NCI-H2081 (cell line): ENCODE measurements at places on chromosomes 2 and 18.

DNA sequence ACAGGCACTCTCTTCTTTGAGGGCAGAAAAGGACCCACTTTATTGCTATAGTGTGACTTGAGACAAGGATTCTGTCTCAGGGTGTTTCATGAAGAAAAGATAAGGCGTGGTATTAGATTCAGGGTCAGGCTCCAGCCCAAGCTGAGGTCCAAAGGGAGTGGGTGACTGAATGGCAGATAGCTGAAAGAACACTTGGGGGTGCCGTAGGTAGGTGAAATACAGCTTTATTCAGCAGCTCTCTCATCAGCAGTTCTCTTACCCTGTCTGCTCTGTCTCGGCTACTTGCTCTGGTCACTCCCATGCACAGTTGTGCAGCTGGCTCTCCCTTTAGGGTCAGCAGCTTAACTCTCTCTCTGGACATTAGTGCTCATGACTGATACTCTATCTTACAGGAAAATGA, 379.9 kb downstream of the LPIN1 start:
- DNase-seq = no peak

DNA sequence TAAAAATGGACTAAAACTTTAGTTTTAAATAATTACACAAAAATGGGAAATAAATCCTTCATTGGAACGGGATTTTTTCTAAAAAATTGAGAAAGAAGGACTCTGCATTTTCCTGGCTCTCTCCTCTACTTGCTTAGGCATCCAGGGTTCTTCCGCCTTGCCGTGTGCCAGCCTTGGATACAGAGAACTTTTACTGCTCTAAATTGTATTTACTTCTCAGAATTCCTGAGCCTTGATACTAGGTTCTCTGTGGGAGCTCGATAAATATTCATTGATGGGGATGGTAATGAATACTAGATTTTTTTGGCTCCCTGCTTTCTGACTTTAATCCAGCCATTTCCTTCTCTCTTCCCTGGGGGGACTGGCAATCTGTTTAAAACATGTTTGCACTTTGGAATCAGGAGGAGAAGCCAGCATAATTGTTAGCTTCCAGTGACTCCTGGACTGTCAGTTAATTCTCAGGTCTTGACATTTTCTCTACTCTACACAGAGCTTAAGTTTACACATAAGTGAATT, 746.1 kb upstream of the LRRTM1 start:
- no peak for DNase-seq

GRCh38 chr2:59025157-59025757, 784.1 kb upstream of the FANCL start:
- DNase-seq = peak; percentile 47

DNA sequence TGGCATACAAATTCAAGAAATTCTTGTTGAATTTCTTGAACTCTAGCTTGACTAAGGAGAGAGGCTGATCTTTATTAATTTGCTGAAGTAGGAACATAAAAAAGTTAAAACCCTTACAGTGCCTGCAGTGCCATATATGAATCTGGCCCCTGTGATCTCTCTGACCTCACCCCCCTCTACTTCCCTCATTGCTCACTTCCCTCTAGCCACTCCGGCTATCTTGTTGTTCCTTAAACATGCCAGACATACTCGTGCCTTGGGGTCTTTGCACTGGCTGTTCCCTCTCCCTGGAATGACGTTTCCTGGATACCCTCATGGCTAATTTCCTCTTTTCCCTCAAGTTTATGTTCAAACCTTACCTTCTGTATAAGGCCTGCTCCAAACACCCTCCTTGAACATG, 246.3 kb upstream of the SIX2 start:
- no peak for DNase-seq

GRCh38 chr2:200193791-200194190, 112.7 kb upstream of the SPATS2L start:
- DNase-seq = no peak

DNA sequence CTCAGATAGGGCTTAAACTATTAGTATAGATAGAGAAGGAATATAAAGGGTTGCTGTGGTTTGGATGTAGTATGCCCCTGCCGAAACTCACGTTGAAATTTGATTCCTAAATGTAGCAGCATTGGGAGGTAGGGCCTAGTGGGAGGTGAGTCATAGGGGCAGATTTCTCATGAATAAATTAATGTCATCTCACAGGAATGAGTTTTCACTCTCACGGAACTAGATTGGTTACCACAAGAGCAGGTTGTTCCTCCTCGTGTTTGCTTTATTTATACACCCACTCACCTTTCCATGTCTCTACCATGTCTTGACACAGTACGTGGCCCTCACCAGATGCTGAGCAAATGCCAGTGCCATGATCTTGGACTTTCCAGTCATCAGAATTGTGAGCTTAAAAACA, 218.2 kb downstream of the RBM43 start:
- DNase-seq = no peak

GRCh38 chr18:48662011-48662661, 123.3 kb downstream of the CTIF start:
- no peak for DNase-seq

DNA sequence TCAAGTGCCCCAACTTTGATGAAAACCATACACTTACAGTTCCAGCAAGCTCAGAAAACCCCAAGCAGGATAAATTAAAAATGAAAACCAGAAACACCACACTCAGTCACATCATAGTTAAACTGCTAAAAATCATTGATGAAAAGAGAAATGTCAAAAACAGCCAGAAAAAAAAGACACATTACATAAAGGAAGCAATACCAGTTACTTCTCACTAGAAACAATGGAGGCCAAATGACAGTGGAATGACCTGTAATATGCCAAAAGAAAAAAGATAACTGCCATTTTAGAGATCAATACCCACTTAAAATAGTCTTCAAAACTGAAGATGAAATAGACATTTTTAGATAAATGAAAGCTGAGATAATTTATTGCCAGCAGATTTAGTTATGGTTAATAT, 66.0 kb downstream of the MAP3K20 start:
- no peak for DNase-seq
